ENCODE measurements at places on chromosomes 11 and 22.

DNA sequence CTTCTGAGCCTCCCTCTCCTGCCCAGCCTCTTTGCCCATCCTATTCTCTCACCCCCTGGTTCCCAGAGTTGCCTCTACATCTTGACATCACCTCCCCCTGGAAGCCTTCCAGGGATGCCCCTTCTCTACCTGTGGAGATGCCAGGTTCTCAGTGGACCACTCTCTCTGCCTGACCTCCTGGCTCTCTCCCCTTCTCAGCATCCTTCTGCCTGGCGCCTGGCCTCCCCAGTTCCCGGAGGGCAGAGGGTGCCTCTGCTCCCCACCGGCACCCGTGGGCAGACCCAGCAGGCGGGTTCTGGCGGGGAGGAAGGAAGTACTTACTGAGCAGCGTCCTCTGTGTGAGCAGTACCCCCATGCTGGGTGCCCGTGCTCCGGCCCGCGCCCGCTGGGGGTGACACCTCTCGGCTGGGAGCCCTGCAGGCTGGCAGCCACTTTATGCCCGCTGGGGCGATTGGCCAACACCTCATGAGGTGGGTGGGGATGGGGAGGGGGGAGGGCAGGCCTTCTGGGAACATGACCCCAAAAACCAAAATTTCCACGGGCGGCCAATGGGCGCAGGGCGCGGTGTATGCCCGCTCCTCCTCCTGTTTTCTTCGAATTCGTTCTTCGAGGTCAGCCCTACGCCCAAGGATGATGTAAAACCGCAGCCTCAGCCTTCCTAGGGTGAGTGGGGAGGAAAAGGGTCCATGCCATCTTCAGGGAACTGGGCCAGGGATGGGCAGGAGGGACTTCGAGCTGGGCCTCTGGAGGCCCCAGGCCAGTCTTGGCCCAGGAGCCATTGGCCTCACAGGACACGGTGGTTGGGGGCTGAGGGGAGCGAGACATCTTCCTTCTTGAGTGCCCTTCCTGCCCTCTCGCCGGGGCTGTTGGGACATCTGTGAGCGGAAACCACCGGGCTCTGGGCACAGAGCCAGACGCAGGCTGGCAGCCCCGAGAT is at the start of gene OSM:
Gene OSM, minus strand, starts transcription at position 407 of the 937 bp plus-strand sequence. Its CDS starts 52 bp downstream, at position 355.
- DNase-seq = peak; percentile 95

DNA sequence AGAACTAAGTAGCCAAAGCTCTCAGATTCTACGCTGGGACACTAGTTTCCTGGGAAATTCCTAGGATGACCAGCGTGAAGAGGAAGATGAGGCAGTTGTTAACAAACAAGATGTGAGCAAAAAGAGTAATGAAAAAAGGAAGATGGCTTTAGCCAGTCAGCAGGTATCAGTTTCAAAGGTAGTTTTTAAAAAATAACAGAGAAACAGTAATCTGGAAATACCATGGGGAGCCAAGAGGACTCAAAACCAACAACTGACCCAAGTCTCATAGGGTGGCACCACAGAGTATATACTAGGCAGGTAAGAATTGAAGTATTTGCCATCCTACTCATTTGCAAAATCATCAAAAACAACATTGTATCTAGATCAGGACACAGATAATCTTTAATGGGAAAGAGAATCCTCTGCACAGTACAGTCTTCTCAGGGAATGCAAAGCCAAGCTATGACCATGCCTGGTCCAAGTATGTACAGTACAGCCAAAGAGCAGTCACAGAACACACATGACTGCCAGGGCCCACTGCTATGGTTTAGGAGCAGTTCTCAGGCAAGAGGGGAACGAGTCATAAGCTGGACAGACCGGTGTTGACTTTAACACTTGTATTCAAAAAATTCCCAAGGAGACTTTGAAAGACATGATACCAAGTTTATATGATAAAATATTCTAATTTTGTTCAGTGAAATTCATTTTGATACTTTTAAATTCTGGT is 20.6 kb downstream of the MSANTD4 start:
- DNase-seq = no peak

DNA sequence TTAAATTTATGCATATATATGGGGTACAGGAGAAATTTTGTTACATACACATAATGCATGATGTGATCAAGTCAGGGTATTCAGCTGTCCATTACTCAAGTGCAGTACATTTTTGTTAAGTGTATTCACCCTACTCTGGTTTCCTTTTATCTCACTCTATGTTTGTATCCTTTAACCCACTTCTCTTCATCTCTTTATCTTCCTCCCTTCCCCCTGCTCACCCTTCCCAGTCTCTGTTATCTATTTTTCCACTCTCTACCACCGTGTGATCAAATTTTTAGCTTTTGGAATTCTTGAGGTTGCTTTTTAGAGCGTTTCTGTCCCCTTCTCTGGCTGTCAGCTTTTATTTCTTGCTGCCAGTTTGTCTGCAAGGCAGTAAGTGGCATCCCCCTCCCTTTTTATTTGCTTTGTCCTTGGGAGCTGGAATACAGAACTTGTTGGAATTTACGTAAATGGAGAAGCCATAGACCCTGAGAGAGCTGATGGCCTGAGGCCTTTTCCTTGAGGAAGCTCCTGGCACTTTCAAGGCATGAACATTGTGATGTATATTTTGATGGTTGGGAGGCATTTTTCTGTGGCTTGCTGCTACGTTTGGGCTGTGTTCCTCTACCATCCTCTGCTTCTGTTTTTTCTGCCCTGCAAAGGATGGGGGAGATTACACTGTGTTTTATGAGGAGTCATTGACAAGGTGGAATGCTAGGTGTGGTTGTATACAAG is 148.6 kb downstream of the LDLRAD3 start:
- DNase-seq = no peak

DNA sequence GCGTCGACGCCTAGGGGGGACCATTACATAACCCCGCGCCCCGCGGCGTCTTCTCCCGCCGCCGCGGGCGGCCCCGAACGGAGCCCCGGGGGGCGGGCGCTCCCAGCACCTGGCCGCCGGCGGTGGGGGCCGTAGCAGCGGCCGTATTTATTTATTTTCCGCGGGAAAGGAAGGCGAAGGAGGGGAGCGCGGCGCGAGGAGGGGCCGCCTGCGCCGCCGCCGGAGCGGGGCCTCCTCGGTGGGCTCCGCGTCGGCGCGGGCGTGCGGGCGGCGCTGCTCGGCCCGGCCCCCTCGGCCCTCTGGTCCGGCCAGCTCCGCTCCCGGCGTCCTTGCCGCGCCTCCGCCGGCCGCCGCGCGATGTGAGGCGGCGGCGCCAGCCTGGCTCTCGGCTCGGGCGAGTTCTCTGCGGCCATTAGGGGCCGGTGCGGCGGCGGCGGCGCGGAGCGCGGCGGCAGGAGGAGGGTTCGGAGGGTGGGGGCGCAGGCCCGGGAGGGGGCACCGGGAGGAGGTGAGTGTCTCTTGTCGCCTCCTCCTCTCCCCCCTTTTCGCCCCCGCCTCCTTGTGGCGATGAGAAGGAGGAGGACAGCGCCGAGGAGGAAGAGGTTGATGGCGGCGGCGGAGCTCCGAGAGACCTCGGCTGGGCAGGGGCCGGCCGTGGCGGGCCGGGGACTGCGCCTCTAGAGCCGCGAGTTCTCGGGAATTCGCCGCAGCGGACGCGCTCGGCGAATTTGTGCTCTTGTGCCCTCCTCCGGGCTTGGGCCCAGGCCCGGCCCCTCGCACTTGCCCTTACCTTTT is at the start of gene EP300:
Gene EP300, plus strand, starts transcription at position 570 of the 795 bp plus-strand sequence. CDS start 413 bp downstream, outside the sequence.
- DNase-seq = peak; percentile 74

GRCh38 chr11:8608652-8609051 is 14.6 kb upstream of the STK33 start:
- no peak for DNase-seq

DNA sequence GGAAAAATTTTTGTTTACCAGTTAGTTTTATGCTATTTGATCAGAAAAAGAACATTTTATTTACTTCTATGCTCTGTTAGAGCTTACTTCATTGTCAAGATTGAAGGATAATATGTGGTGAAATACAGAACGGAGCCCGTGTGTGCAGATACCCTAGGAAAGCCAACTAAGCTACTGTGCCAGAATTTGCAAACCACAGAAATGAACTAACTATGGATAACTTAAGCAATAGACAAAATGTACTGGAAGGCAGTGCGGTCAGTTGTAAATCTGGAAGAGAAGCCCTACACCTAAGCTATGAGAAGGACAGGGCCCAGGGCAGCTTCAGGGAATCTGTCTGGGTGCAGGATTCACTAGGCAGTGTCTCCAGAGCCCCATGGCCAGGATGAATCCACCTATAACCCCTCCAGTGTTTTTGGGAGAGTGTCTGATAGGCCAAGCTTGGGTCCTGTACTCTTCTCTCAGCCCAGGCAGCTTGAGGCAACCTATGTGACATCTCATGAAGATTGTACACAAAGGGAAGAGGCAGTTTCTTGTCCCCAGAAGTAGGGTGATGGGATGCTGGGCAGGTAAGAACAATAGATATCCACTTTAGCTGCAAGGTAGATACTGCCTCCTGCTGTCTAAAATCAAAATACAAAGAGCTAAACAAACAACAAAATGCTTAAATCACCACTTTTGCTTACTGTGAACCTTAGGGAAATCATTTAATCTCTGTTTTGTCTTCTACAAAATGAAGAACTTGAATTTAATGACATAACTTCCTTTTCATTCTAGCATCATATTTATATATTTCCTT is 12.1 kb downstream of the MMP7 start:
- DNase-seq = no peak

- no peak for DNase-seq
Measured at GRCh38 chr11:60739114-60739513, 14.6 kb downstream of the MS4A18 start.

DNA sequence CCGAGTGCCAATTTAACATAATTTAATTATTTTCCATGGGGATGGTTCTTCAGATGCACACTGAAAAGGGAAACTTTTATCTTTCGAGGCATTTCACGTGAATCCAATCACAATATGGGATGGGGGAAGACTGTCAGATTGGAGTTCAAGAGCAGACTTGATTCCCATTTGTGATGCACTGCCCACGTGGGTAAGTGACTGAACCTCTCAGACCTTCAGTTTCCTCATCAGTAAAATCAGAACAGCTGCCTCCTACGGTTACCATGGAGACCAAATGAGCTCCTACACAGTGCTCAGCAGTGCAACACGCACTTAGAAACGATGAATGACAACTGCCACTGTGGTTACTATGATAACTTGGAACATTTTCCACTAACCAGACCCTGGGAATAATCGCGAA is 21.7 kb downstream of the KIAA0930 start:
- DNase-seq = peak; percentile 54

DNA sequence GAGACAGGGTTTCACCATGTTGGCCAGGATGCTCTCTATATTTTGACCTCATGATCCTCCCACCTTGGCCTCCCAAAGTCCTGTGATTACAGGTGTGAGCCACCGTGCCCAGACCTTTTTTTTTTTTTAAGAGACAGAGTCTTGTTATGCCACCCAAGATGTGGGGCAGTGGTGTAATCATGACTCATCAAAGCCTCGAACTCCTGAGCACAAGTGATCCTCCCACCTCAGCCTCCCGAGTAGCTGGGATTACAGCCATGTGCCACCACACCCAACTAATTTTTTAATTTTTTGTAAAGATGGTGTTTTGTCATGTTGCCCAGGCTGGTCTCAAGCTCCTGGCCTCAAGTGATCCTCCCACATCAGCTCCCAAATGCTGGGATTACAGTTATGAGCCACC is 37.9 kb downstream of the IZUMO1R start:
- no peak for DNase-seq

DNA sequence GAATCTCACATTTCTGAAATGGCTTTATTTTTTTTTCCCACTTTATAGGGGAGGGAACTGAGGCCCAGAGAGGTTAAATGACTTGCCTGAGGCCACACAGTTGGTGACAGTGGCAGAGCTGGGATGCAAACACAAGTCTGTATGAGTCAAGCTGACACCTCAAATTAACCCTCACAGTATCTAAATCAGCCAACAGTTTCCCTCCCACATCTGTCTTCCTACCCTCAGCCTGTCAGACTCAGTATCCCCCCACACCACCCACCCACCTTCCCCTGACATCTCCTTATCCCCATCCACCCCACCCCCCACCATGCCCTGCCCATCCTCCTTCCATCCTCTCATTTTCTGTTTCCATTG is 95.2 kb downstream of the TP53I11 start:
- DNase-seq = no peak

GRCh38 chr22:47034076-47034808 is 271.8 kb downstream of the TBC1D22A start:
- no peak for DNase-seq

DNA sequence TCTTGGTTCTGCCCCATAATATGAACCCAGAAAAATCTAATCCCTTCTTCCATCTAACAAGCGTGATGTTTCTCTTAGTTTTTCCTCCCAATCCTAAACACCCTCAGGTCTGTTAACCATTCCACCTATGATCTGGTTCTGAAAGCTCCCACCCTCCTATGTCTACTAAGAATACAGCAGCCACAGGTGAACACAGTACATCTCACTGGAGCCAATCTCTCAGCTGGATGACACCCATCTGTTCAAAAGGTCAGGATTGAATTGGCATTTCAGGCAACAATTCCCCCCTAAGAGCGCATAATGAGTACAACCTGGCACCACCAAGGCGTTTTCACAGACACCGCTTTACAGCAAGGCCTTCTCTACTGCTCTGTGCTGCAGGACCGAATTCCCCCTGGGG is 19.0 kb upstream of the APOA1 start:
- DNase-seq = no peak

DNA sequence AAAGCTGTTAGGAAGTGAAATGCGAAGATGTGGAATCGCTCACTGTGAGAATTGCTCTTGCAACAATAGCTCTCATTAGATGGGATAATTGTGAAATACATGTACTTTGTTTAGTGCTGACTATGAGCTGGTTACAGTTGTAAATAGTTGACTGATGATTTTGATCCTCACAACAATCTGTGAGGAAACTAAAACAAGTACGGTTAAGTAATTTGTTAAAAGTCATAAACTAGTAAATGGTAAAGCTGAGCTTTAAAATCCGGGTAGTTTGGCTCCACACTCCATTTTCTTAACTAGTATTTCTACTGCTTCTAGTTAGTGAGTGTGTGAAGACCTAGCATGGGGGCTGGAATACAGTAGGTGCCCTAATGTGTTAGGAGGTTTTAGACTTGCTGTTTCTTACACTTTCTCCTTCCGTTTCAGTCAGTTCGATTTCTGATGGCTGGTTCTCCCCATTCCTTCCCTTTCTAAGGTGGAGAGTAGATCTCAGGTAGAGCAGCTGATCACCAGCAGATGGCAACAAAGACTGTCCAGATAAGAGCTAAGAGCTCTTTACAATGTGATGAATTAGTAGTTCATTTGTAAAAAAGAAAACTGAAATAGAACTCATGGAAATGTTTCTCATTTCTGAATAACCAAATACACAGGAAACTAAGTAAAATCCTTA is 16.3 kb upstream of the CYP2R1 start:
- DNase-seq = no peak
